Endodermal cell (in vitro differentiated cells): ENCODE measurements at places on chromosomes 1 and 21.

- DNase-seq = no peak
Observed at GRCh38 chr21:42300956-42301355, 14.3 kb downstream of the TFF3 start.

DNA sequence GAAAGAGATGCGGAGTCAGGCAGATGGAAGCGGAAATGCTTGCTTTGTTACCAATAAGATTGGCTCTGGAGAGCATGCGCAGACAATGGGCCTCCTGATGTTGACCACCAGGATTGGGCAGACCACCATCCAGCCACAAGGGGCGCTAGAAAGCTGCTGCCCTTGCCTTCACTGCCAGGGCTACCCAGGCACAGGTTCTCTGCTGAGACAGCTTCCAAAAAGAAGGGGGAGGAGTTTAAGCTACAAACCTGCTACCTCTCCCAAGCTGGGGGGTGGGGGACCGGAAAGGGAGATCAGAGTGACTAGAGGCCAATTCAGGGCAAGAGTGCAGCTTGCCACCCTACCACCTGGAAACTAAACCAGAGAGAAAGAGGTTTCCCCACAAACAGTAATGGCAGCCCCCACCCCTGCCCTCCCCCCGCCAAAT is 369.7 kb downstream of the RRAGC start:
- peak; percentile 98 for DNase-seq

DNA sequence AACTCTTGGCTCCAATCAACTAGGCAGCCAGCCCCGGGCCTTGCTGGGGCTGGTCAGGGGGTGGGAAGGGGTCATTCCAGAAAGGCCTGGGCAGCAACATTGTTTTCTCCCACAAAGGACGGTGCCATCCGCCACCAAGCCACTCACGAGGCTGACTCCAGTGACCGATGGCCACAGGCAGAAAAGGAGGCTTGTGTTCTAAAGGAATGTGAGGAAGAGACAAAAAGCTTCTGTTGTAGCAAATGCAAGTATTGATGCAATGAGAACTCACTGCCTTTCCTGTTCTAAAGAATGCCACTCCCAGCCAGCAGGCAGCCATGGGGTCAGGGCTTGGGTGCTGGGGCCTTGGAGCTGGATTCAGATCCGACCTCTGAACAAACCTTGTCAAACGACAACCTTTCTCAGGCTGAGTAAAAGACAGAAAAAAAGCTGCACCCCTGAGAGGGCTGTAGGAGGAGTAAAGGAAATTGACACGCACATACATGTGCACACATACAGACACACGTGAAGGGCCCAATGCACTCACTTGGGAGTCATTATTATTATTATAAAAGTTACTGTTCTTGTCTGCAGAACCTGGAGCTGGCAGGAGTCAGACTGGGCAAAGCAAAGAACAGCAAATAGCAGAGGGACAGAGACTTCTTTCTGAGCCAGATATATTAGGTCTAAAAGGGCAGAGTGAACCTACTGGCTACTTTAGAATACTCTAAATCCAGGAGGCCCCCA is 13.9 kb upstream of the PRMT2 start:
- DNase-seq = no peak

DNA sequence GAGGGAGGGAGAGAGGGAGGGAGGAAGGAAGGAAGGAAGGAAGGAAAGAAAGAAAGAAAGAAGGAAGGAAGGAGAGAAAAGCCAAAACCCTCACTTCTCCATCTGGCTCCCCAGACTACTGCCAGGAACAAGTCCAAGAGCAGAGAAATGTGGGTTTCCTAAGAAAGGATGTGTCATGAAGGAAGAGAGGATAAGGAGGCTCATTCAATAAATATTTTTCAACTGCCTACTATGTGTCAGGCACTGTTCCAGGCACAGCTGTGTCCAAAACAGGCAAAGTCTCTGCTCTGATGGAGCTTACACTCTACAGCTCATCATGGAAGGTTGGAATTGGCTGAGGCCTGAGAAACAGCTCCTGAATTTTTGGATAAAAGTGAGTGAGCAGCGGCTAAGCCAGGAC is 42.6 kb upstream of the ATP2B4 start:
- peak; percentile 45 for DNase-seq

DNA sequence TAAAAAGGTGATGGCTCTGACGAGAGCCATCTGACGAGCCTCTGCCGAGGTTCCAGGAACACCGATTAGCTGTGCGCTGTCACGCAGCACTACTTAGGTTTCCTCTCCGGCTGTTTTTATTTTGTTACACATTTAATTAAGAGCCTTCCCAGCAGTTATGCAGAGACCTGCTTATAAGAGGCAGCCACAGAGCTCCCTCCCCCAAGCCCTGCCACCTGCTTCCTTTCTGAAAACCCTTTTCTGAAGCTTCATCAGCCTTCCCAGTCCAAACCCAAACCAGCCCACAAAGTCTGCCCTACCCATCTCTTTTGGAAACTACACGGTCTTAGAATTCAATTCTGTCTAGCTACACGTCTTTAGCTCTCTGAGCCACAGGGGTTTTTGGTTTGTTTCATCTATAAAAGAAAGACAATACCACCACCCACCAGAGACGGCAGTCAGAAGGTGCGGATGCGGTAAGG is 49.1 kb downstream of the ERI3 start:
- no peak for DNase-seq

GRCh38 chr1:3625151-3625907 is 514 bp downstream of the TPRG1L start:
- DNase-seq = peak; percentile 75

- DNase-seq = no peak
Observed at GRCh38 chr1:15305468-15305770, 58.4 kb downstream of the FHAD1 start.

DNA sequence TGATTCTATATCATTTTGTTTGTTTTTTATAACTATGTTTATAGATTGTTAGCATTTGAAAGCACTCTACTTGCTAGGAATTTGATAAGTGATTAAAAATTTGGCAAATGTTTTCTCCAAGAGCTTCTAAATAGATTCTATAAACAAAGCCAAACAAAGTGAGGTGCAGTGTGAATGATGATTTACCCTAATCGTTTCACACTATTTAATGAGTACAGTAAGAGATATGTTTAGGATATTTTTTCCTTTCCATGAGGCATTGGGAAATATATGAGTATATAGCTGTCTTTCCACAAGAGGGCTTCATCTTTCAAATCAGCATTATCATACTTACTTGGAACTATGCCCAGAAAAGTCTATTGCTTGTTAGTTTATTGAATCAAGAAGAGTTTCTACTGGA is 277.0 kb upstream of the BRINP3 start:
- DNase-seq = no peak

- no peak for DNase-seq
Observed at GRCh38 chr1:44262816-44263567, 49.7 kb downstream of the DMAP1 start.

GRCh38 chr1:159098596-159098995 is 22.0 kb upstream of the AIM2 start:
- no peak for DNase-seq
